ENCODE measurements at places on chromosomes 4 and X.

DNA sequence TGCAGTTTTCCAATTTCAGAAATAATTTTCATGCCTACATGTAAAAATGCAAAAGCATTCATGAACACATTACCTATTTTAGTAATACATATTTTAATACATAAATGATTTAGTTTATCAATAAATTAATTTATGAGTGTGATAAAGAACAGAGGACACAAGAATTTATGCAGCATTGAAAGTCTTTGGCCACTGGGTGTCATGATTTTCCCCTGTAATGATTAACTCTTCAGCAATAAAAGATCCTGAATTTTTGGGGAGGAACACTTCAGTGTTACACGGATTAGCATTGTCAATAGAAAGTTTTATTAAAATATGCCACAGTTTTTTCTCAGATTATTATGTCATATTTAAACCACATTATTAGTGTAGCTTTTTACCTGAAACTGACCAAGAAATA, 8.6 kb upstream of the VCX2 start:
- no peak for DNase-seq

- no peak for DNase-seq
Observed at GRCh38 chrX:9318213-9318612, 146.6 kb upstream of the TBL1X start.

DNA sequence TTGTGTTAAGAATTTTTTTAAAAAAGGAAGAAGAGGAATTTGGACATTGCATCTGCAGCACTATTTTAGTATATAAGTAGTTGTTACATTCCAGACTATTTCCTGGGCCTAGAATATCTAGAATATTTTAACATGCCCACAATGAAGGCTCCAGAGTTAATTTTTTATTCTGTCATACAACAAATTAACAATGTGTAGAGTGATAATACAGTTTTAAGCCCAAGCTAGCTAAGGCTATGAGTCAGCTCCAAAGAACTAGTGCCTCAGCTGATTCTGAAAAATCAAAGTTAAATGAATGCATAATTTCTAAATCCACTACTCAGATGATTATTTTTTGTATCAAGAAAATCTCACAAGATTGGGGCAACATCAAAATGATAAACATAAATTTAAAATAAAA, 231.4 kb downstream of the PRDM5 start:
- DNase-seq, result no peak

DNA sequence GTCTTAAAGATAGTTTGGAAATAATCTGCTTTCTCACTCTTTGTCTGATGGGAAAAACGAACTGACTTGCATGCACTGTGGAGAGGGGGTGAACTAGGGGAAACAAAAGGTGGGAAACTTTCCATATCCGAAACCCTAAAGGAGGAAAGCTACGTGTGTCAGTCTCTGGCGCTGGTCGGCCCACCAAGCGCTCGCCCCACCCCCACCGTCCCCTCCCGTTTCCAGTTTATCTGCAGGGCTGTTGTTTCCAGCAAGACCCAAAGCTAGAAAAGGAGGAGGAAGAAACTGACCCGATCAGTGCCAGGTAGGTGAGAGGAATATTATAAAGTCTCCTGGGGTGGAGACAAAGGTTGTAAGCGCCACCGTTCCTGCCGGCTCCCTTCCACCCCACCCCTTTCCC, 552 bp downstream of the TCEAL9 start:
- no peak for DNase-seq

DNA sequence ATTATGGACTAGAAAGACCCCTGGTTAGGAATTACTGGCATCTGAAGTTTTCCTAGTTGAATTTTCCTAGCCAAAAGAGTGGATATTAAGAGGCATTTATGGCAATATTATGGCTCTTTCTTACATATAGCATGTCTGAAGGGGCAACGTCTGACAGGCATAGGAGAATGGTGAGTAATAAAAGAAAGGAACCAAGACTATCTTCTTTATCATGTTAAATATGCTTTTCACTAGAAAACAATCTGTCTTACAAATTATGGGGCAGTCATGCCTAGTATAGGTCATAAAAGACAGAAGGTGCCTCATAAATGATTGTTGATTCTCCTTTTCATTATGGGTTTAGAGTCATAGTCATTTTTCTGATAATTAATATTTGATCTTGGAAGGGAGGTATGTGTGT, 431.1 kb upstream of the HTR2C start:
- DNase-seq, result no peak

- no peak for DNase-seq
Observed at GRCh38 chrX:8731559-8732395, at the start of gene ANOS1. Gene ANOS1, minus strand, starts transcription at chrX:8732137. Its CDS starts 101 bp downstream, at chrX:8732036.

DNA sequence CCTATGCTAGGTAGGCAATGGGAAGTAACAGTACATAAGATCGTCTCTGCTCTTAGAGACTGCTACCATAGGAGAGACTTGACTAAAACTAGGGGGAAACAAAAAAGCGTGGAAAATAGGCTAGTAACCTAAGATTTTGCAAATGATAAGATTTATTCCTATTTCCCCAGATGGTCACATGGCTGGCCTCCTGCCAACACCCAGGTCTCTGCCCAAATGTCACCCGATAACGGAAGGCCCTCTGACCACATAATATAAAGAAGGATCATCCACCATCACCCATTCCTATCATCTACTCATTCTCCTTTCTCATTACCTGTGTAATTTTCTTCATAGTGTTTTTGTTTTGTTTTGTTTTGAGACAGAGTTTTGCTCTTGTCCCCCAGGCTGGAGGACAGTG, 4.7 kb downstream of the LAMP2 start:
- DNase-seq, result no peak

DNA sequence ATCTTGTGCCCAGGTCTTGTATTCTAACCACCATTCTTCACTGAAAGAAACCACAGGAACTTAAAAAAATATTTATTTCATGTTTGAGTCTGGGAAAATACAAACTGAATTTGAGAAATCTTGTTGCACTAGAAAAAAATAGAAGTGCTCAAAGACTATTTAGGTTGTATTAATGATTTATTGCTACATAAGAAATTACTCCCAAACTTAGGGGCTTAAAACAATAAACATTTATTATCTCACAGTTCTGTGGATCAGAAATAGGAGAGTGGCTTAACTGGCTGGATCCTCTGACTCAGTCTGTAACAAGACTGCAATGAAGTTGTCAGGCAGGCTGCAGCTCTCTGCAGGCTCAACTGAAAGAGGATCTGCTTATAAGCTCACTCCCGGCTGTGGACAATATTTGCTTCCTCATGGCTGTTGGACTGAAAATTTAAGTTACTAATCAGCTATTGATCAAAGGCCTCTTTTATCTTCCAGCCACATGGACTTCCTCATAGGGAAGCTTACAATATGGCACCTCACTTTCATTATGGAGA, 295.4 kb upstream of the FAM241A start:
- DNase-seq, result no peak

DNA sequence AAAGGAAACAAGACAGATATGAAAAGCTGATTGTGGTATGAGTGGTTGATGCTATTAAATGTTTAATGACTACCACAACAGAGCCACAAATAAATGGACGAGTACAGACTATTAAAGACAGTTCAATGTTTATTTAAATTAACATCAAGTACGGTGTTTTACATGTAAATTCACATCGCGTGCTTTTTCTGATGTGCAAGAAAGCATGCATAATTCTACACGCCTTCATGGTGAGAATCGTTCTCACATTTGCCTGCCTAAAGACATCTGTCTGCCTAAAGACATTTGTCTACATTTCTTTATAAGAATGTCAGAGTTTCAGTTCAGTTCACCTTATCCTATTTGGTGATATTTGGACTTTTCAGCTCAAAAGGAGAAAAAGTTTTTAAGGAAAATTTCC, 7.3 kb upstream of the GPR143 start:
- no peak for DNase-seq

DNA sequence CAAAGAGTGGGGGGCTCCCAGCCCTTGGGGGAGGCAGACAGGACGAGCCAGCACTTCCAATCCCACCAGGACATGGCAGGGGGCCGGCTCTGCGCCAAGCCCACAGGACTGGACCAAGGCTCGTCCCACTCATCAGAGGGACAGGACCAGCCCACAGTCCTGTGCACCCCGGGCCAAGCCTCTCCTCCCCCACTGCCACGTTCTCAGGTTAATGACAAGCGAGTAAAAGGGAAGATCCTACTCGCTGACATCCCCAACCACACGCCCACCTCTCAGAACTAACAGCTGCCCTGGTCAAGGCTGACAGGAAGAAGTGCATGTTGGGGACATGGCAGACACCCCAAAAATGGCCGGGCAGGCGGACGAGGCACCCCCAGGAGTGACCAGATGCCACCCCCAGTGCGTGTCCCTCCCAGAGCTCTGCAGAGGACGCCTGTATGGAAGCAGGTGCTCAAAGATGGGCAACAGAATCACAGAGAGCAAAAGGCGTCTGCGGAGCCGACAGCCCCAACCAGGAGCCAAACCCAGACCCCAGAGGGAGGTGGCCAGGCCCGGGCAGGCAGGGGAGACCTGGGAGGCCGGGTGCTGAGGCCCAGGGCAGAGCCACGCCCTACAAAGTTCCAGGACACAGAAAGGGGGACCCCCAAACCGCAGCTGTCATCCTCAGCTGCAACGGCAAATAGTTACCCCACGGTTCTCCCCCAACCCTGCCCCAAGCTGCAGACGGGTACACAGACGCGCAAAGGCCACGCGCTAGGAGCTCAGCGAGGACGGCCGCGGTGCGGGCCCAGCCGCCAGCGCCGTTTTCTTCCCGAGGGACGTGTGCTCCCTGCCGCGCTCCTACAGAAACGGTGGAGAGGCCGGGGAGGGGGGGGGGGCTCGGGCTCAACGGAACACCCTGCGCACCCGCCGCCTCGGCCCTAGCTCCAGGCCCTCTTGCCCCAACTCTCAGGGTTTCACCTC, 1.7 kb downstream of the CTBP1 start:
- no peak for DNase-seq

- DNase-seq, result no peak
Observed at GRCh38 chrX:50448565-50448964, 22.1 kb downstream of the DGKK start.

DNA sequence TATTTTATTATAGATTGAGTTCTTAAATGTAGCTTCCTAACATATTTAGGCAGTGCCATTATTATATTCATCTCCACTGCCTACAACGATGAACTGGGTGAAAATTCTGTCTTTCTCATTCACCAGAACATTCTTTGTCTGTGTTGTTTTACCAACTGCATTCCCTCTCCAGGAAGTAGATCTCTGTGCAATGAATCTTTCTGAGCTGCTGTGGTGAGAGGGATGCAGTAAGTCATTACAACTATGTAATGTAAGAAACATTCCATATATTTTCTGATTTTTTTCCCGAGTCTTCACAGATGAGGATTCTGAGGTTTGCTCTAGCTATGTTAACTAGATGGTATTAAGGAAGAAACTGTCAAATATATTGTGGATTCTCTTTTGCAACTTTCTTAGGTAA, 811.9 kb upstream of the PCDH7 start:
- DNase-seq, result no peak

DNA sequence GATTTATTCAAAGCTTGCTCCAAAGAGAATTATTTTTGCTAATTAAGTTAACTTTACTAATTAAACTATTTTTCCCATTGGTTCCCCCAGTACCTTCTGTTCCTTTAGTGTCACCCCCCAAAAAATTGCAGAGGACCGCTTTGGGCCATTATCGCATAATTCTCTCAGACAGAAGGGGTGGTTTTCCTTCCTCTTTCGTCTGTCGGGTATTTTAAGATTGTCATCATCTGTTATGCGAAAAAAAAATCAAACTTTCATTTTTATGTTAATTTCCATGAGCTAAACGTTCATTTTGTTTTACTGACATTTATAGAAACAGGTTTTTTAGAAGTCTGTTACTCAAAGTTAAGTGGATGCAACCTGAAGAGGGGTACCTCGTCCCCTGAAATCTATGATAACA, 76.2 kb upstream of the DDX3X start:
- no peak for DNase-seq

GRCh38 chr4:128308986-128309385, 21.4 kb upstream of the PGRMC2 start:
- no peak for DNase-seq

GRCh38 chr4:61041527-61041926, 158.6 kb upstream of the ADGRL3 start:
- DNase-seq, result no peak

DNA sequence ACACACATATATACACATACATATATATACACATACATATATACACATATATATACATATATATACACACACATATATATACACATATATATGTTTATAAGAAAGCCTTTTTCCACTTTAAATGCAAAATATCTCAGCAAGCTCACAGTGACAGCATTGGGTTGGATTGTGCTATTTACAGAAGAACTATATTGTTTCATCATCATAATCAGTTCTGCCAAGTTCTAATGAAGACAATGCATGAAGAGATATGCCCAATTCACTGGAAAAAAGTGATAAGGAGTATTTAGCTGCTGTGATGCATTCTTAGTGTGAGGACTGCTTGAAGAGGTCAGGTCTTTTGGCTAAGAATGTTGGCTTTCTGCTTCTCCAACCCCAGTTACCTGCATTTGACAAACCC, 54.4 kb downstream of the RNF150 start:
- no peak for DNase-seq

GRCh38 chr4:174449944-174450785, 72.1 kb downstream of the HPGD start:
- no peak for DNase-seq

DNA sequence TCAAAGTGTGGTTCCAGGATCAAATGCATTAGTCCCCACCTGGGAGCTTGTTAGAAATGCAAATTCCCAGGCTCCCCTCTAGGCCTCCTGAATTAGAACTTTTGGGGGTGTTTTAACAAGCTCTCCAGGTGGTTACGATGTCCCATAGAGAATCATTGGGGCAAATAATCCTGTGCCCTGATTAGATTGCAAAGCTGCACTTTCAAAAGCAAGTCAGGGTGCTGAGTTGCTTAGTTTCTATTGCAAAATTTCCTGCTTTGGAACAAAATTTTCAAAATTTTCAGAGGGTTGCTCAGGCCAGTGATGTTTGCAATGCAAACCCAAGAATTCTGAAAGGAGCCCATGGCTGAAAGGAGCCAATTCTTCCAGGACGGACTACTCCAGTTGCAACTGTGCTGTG, 71.0 kb downstream of the MGST2 start:
- no peak for DNase-seq

DNA sequence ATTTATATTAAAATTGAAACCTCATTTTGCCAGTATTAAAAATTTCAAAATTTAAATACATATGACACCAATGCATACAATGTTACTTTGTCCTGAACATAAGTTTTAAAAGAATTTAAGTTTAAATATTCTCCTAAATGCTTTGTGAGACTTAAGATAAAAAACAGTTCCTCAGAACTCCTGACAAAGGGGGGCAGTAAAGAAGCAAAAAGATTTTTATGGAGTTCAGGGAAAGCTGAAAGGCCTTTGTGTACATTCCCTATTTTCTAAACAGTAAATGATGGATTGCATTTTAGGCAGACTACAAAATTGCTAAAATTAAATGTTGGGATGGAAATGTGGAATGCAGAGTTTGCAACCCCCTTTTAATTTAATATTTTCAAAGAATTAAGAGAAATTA, 81.7 kb downstream of the SNCA start:
- DNase-seq, result no peak

DNA sequence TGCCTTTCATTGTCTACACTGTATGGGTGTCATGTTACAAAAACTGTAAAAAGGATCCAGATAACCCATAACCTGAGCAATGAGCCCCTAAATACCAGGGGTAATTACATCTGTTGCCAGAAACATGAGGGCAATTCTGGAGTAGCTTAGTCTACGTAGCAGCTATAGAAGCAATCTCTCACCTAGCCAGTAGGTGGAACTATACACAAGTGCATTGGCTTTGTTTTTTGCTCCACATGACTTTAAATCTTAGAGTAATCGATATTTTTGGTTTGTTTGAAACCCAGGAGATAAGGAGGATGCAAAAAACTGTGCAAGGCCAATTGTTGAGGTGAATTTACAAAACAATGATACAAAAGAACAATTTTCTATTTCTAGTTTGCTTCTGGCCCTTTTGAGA, 57.5 kb downstream of the GPR82 start:
- DNase-seq, result no peak
